Kidney (tissue), 22 donors: ENCODE measurements at places on chromosomes 7 and 10. TPM values are rescaled to one million over a fixed set of nuclear protein-coding genes. Genes with fewer than 3 reads are reported as not detected.

- peaks cover 14% of the 10 kb centered on the region for H3K4me1 ChIP-seq
- no peaks in the 10 kb centered on the region for H3K36me3 ChIP-seq
- no peak overlapping the region for H3K27ac ChIP-seq
- H3K27me3 ChIP-seq = no peaks in the 10 kb centered on the region
- H3K4me3 ChIP-seq = no peak overlapping the region
These were observed 53.9 kb upstream of the PAPSS2 start for GRCh38 chr10:87605628-87606251.

LRRD1 gene
- total RNA-seq = 0.25 TPM

GRCh38 chr7:114943530-114943929 is 21.6 kb downstream of the MDFIC start:
- no peak for DNase-seq
- no peak overlapping the region for H3K4me3 ChIP-seq
- H3K27ac ChIP-seq = no peak overlapping the region
- no peaks in the 10 kb centered on the region for H3K27me3 ChIP-seq
- no peaks in the 10 kb centered on the region for H3K4me1 ChIP-seq

DNA sequence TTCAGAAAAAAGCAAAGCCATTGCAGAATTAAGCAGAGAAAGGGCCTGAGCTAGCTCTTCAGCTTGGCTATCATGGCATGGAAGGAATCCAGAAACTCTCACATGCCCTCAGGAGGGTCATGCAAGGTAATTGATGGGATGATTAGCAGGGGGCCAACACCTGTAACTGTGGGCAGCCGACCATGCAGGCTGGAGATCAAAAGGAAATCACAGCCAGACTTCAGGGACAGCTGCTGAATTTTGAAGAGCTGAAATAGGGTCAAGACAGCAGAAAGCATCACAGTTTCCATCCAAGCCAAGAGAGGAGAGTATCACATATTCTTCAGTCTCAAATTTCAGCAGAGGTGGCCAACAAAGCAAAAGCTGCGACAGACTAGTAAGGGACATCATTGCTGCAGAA is 239.6 kb upstream of the STEAP1 start:
- no peaks in the 10 kb centered on the region for H3K4me1 ChIP-seq
- DNase-seq = no peak
- no peak overlapping the region for H3K4me3 ChIP-seq
- H3K27ac ChIP-seq = no peak overlapping the region
- H3K27me3 ChIP-seq = no peaks in the 10 kb centered on the region
- no peaks in the 10 kb centered on the region for H3K36me3 ChIP-seq
